ENCODE measurements at places on chromosomes 7 and 10.

GRCh38 chr7:117874191-117874700 lies 1.0 kb upstream of the CTTNBP2 start:
- DNase-seq = no peak

DNA sequence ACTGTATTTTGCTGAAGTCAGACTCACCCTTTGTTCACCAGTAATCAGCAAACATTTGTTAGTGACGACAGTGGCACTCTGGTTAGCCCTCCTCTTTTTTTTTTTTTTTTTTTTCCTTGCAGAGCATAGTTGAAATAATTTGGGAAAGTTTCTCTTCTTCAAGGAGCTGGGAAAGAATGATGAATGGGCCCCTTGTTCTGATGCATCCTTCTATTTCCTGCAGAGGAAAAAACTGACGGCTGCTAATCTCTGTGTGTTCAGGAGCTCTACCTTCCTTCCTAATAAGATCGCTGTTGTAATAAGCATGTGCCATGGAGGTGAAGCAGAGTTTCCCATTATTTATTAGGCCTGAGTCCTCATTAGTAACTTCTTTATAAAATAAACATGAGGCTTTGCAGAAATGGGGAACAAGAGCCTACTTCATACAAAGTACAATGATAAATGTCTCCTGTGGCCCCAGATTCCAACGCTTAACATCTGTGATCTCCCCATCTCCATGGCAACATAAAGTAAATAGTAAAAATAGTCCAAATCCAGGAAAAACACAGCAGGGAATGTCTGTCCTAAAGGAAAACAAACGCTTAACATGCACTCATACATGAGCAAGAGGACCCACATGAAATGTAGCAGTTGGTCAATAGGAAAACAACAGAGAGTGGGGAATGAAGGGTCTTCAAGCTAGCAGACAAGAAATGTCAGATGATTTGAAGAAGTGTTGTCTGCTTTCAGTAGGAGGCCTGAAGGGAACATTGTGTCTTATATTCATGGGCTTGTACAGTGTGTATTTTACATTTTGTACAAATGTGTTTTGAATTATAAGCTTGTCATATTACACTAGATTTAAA lies 59.1 kb upstream of the CALD1 start:
- no peak for DNase-seq

- DNase-seq = no peak
Observed at GRCh38 chr7:129843365-129843898, 109.3 kb downstream of the UBE2H start.

- no peak for DNase-seq
Observed at GRCh38 chr7:29957521-29958310, 31.9 kb downstream of the SCRN1 start.

DNA sequence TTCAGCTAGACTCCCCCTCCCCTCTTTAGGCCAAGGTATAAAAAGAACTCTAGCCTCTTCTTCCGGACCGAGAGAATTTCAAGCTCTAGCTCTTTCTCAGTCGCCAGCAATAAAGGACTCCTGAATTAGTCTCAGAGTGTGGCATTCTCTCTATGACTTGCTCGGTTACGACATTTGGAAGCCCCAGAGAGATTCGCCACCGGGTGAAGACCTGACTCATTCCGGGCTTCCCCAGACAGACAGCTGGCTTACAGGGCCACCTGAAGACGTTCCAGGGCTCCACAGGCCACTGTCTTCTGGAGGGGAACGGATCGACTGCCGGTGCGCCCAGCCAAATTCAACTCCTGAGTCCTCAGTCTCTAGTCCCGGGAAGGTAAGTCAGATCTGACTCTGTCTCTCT lies at the start of gene AKR1B15:
TSS of gene AKR1B15 (plus strand) at position 234 of the 400 bp plus-strand sequence. CDS start 15,510 bp downstream, outside the sequence.
- DNase-seq = no peak

GRCh38 chr7:99679400-99680191 lies at the start of gene CYP3A5:
Gene CYP3A5, minus strand, starts transcription at chr7:99679996. Its CDS starts 100 bp downstream, at chr7:99679896.
- DNase-seq = peak; percentile 50

DNA sequence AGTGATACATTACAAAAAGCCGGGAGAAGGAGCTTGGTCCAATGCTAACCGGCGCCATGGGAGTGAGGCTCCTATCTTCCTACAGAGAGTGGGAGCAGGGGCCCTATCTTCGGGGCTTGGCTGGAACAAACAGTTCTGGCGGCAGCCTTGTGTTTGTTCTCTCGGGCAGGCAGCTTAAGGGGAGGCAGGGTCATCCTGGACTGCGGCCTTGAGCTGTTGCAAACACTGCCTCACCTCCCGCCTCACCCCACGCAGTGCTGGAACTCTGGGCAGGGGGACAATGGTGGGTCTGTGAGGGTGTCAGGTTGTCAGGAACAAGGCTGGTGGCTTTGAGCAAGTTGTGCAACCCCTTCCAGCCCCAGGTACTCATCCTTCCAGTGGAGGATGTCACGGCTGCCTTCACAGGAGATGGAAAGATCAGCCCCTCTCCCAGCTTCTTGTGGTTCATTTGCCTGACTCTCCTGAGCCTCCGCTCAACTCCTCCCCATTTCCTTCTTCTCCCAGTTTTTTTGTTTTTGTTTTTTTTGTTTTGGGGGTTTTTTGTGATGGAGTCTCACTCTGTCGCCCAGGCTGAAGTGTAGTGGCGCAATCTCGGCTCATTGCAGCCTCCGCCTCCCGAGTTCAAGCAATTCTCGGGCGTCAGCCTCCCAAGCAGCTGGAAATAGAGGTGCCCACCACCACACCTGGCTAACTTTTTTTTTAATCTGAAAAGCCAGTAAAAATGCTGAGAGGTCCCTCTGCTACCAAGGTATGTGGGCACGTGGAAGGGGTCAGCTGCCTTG lies 57.4 kb downstream of the SPOCK2 start:
- no peak for DNase-seq

- DNase-seq = no peak
Observed at GRCh38 chr10:48465860-48466521, 138.9 kb downstream of the ARHGAP22 start.

DNA sequence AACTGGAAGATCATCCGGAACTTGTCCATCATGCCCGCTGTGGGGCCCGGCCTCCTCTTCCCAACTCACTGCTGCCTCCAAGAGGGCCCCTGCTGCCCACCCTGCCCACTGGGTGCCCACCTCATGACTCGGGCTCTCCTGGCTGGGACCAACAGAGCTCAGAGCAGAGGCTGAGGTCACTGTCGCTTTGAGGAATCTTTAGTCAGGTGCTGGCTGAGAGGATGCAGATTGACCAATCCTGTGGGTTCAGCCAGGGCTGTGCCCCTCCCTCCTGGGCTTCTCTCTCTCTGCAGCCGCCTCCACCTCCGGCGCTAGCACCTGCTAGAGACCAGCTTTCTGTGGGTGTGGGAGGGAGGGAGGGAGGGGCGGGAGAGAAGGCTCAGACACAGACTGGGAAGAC lies at the start of gene CALHM1:
TSS of gene CALHM1 (minus strand) at position 181 of the 400 bp plus-strand sequence. CDS start at position 32, 149 bp downstream.
- DNase-seq = no peak

- no peak for DNase-seq
Observed at GRCh38 chr10:69847883-69848282, 46.2 kb downstream of the COL13A1 start.

DNA sequence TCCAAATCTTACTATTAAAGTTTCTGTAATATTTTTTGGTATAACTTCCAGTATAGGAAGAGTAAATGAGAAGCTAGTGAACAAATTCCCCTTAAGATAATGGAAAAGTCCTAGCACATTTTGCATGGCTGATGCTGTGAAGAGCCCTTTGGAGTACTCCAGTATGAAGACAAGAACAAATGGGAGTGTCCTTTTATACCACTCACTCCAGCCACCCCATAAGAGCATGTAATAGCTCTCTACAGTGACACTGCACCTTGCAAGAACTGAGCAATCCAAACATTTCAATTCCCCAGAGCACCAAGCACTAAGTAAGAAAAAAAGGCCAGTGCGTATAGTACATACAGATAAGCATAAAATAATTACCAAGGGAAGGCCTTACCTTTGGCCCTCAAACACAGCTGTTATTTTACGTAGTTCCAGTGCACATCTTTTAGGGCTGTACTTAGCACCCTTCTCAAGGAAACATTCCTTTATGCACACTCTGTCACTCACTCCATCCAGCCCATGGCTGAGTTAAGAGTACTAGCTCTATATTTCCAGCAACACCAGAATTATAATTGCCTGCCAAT lies 135.4 kb downstream of the ST7 start:
- no peak for DNase-seq

- DNase-seq = no peak
Observed at GRCh38 chr7:133638857-133639256, 386.0 kb downstream of the EXOC4 start.

DNA sequence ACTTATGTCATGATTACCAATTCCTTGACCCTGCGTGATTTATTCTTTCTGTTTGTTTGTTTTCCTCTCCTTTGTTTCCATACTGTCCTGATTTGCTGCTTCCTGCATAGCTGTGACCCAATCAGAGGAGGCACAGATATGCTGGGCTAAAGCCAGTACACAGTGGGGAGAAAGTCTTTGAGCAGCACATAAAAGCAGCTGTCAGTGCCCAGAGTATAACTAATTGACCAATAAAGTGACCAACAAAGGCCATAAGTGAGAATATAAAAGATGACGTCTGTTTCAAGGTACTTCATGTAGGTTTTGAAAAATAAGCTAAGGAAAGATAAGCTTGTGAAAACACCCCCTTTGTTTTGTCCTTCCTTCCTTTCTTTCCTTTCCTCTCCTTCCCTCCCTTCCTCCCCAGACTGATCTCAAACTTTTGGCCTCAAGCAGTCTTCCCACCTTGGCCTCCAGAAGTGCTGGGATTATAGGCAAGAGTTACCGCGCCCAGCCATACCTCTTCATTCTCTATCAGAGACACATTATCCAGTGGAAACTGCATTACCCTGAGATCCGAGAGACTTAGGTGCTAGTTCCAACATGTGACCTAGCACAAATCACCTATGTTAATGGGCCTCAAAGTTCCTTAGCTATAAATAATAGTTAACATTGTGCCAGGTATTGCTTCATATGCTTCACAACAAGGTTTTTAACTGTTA lies 17.0 kb downstream of the BCAP29 start:
- no peak for DNase-seq

DNA sequence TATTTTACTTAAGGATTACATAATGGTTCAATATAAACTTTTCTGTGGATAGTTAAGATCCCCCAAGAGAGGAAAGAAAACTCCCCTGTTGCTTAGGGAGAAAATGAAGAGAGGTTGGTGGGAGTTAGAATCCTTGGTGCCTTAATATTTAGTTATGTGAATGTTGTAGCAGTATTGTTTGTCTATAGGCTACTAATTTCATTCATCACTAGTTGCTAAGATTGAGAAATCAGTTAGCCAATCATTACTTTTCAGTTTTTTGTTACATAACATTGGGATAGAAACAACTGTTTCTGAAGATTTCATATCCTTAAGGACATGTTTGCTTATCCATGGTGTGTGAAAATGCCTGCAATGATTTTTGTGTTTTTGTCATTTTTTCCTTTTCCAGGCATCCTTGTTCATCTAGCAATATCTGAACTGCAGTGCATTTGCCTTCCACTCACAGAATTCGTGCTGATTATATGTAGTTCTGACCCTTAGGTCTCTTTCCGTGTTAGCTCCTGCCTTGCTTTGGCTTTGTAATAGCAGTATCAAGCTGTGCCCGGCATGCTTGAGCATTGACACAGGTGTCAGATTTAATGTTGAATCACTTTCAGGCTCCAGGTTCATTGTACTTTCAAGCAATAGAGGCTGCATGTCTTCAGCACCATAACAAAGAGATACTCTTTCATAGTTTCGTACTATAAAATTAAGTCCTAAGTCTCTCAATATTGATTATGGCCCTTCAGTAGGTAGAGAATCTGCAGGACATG lies 85.0 kb downstream of the PODXL start:
- DNase-seq = no peak

DNA sequence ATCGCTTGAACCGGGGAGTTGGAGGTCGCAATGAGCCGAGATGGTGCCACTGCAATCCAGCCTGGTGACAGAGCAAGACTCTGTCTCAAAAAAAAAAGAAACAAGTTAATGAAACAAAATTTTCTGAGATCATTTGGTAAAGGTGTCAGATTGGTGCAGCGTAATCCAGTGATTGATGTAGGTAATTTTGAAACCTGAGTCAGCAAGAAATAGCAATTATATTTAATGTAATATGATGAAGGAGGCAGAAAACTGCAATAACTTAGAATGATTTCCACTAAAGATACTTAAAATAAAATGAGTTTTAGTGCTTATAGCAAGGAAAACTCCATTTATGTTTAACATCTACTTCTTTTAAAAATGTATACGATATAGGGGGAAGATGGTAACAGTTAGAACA lies 1049.8 kb upstream of the C7orf33 start:
- no peak for DNase-seq

DNA sequence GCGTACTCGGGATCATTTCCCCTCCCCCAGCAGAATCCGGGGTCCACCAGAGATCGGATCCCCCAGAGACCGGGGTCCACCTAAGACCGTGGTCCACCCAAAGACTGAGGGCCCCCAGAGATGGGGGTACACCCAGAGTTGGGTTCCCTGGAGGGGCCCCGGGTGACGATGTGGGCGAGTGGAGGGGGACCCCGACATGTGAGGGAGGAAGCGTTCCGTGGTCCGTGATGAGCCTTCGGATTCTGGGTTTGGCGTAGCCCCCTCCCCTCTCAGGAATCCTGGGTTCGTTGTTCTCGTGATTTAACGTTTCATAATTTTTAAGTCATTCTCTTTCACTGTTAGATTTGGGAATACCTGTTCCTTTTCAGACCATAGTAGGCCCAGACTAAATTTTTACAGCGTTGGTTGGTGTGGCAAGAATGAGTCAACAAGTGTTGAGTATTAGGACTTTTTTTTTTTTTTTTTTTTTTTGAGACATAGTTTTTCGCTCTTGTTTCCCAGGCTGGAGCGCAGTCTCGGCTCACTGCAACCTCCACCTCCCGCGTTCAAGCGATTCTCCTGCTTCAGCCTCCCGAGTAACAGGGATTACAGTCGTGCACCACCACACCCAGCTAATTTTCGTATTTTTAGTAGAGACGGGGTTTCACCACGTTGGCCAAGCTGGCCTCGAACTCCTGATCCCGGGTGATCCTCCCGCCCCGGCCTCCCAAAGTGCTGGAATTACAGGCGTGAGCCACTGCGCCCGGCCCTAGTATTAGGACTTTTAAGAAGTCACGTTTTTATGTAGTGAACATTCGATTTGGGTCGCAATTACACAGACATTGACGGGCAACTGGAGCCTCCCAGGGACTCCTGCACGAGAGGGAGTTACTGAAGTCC lies 672 bp downstream of the GTPBP4 start:
- peak; percentile 11 for DNase-seq

GRCh38 chr7:116258734-116259133 lies 48.4 kb downstream of the TES start:
- peak; percentile 68 for DNase-seq

- no peak for DNase-seq
Observed at GRCh38 chr10:46026106-46026505, 4.3 kb downstream of the NCOA4 start.

DNA sequence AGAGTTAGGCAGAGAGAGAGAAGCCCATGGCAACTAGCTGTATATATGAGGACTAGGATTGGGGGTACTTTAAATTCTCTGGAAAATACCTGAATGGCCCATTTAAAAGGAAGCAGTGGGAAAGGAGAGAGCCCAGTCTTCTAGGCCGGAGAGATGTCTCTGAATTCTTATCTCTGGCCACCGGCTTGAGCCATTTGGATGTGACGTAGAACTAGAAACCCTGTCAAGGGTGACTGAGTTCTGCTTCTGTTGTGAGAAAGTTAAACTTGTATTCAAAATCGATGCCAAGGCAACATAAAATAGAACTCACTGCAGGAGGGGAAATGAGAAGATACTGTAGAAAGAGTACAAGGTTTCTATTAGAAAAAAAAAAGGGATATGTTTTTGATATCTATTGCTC lies 6.3 kb upstream of the GSTK1 start:
- DNase-seq = peak; percentile 37
